Stimulated activated CD8-positive, alpha-beta memory T cell treated with anti-CD3 and anti-CD28 coated beads, Interleukin-15, amount 100 ng/mL, for 1 hour (primary cell): ENCODE measurements at places on chromosomes 5 and 9.

GRCh38 chr5:53871775-53872174 lies 311.3 kb downstream of the NDUFS4 start:
- no peak for DNase-seq

GRCh38 chr9:133167096-133167730 lies 3.5 kb upstream of the GBGT1 start:
- DNase-seq = no peak

GRCh38 chr5:113150221-113150620 lies 173.6 kb downstream of the DCP2 start:
- DNase-seq = no peak

GRCh38 chr5:37886242-37886905 lies 46.5 kb upstream of the GDNF start:
- no peak for DNase-seq

DNA sequence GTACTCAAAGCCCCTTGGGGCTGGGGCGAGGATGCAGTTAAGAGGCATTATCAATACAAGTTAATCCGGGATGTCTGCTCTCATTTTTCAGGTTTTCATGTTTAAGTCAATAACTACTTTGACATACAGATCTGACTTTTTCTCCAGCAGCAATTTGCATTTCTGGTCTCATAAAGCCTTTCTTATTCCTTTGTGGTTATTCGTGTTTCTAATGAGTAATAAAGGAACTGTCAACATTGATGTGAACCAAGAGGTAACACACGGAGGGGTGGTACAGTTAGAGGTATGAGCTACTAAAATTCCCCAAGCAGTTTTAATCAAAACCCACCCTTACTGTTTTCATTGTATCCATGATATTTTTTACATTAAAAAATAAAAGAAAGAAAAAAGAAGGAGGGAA lies 138.0 kb upstream of the NFIB start:
- DNase-seq = no peak

DNA sequence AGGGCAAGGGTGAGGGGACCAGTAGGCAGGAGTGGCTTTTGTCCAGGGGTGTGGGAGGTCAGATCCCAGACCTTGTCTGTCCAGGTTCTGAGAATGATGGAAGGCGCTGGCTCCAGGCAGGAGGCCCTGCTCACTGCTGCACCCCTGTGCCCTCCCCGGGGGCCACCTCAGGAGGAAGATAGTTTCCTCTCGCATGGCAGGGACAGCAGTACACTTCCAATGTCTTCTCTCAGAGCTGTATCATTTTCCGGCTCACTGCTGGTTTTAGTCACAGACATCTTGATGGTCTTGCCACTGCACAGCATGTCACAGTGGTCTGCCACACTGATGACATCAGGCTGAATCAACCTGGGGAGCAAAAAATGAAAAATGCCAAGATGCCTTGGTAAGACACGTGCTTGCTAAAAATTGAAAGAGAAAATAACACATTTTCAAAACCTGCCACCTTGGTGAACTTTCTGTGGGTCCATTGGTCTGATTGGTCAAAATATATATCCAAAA lies 3.3 kb upstream of the SLC6A3 start:
- no peak for DNase-seq

GRCh38 chr9:110334183-110334582 lies 3.5 kb downstream of the TXNDC8 start:
- DNase-seq = no peak

GRCh38 chr5:16178745-16179372 lies 732 bp downstream of the MARCHF11 start:
- peak; percentile 0 for DNase-seq

DNA sequence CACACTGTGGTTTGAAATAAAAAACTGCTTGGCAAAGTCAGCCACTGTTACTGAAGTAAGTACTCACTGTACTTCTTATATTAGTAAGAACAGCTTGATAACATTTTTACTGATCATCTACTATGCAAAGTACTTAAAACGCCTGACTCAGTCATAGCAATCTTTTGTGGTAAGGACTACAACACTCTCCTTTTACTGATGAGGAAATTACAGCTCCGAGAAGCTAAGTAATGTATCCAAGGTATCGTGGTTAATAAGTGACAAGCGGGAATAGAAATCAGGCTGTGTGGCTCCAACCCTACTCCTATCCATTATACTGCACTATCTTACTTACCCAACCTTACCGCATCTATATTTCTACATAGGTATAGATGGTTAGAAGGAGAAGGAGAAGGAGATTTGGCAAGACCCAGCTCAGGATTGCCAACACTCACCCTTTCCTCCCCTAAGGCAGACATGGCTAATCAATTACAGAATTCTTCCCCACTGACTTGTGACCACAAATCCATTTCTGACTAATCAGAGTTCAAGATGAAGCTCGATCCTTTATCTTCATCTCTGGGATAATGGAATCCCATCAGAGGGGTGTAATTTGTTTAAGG lies 281.4 kb downstream of the SPOCK1 start:
- DNase-seq = no peak

- DNase-seq = no peak
Measured at GRCh38 chr9:132562306-132562573, 20.2 kb upstream of the BARHL1 start.

GRCh38 chr5:1036504-1037122 lies 28.0 kb downstream of the NKD2 start:
- DNase-seq = no peak

- no peak for DNase-seq
Measured at GRCh38 chr5:79772651-79773050, 83.0 kb downstream of the CMYA5 start.

- no peak for DNase-seq
Measured at GRCh38 chr5:77773734-77774280, 2.3 kb downstream of the TBCA start.

GRCh38 chr5:59231221-59231931 lies 648.5 kb downstream of the RAB3C start:
- DNase-seq = no peak

- no peak for DNase-seq
Measured at GRCh38 chr5:10601246-10602030, 37.6 kb downstream of the ANKRD33B start.
